PC-3 (cell line): ENCODE measurements at places on chromosomes 3 and 15.

DNA sequence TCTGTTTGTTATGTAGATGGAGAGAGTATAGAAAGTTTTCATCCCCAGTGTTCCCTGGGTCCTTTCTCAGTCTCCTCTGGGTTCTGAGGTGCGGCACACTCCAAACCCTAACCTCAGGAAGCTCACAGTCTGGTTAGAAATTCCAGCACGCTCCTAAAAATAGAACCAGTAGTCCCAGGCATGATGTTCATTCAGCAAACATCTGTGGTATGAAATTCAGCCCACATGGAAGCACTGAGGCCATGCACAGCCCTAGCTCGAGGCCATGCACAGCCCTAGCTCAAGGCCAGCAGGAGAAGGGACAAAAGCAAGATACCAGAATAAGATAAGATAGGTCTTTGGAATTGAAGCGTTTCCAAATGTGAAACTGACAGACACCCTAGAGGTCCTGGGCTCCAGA is 82.3 kb upstream of the OXTR start:
- H3K27ac ChIP-seq = no peak overlapping the region
- H3K27me3 ChIP-seq = no peaks in the 10 kb centered on the region
- DNase-seq = peak; percentile 46
- no peak overlapping the region for H3K4me3 ChIP-seq
- H3K36me3 ChIP-seq = no peaks in the 10 kb centered on the region

DNA sequence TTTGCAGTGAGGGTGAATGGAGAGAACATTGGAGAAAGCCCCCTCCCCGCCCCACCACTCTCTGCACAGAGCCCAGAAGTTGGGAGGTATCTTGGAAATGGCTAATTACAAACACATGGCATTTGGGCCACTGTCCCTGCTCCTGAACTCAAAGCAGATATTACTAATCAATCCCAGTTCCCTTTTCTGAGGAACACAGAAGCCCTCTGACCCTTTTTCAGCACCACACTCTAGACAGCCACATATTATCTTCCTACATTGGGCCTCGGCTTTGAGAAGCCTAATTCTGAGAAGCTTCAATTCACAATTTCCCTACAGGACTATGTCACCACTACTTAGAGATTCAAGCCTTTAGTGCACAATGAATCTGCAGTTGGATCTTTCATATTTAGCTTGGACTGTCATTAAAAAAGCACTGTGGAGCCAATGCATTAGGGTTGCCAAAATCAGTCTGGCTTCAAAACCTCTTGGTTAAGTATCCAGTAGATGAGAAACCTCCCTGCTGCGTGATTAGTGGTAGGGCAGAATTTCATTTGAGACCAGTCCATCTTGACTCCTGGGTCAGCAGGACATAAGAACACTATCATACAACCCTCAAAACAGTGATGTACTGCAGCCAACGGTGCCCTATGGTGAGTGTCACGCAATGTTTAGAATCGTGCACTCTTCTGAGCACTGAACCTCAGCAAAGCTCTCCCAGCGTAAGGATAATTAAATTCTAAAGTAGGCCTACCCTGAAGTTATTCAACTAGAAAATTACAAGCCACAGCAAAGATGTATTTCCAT is 26.1 kb downstream of the MGLL start:
- peaks cover 23% of the 10 kb centered on the region for H3K36me3 ChIP-seq
- H3K4me1 ChIP-seq = peaks cover 52% of the 10 kb centered on the region
- no peaks in the 10 kb centered on the region for H3K27me3 ChIP-seq
- H3K4me3 ChIP-seq = no peak overlapping the region
- no peak for DNase-seq

GRCh38 chr3:136818191-136818768 is 646 bp upstream of the SLC35G2 start:
- DNase-seq = peak; percentile 60
- peak overlapping the region; percentile 36; the same call in 1 of the 2 replicates for H3K27ac ChIP-seq
- peak overlapping the region; percentile 70 for H3K4me3 ChIP-seq
- H3K4me1 ChIP-seq = peaks cover 6% of the 10 kb centered on the region; the same call in 1 of the 2 replicates
- no peaks in the 10 kb centered on the region for H3K27me3 ChIP-seq

DNA sequence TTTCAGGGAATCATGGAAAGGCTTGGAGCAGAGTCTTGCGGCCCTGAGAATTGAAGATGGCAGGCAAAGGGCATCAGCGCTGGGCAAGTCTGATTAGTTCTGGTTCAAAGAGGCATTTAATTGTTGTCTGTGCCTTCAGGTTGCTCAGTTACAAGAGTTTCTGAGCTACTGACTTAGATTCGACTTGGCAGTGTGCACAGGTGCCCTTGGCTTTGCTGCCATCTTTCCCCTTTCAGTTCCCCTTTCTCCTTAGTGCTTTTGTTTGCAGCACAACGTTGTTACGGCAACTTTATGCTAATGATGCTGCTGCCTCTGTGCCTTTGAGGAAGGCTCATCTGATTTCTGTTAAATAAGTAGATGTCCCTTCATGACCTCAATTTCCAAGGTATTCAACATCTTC is 12.5 kb downstream of the P2RY14 start:
- no peaks in the 10 kb centered on the region for H3K36me3 ChIP-seq
- no peak for DNase-seq
- H3K27me3 ChIP-seq = no peaks in the 10 kb centered on the region
- no peak overlapping the region for H3K27ac ChIP-seq
- no peaks in the 10 kb centered on the region for H3K4me1 ChIP-seq

GRCh38 chr3:10667269-10667668 is 148.8 kb upstream of the SLC6A11 start:
- no peak overlapping the region for H3K27ac ChIP-seq
- no peaks in the 10 kb centered on the region for H3K4me1 ChIP-seq
- no peak overlapping the region for H3K4me3 ChIP-seq
- no peaks in the 10 kb centered on the region for H3K36me3 ChIP-seq

DNA sequence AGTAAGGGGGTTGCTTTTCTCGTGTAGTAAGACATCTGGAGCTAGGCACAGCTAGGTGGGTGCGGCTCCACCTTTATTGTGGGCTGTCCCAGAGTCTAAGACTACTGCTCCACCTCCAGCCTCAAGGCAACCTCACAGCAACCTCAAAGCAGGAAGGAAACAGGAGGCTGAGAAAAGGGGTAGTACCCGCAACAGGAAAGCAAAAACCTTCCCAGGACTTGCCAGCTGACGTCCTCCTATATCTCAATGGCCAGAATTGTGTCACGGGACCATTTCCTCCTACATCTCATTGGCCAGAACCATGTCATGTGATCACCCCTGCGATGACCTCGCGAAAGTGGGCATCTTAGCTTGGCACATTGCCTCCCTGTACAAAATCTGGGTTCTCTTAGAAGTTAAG is 4.3 kb upstream of the GPR160 start:
- DNase-seq = no peak
- H3K4me3 ChIP-seq = no peak overlapping the region
- no peaks in the 10 kb centered on the region for H3K4me1 ChIP-seq
- H3K27me3 ChIP-seq = no peaks in the 10 kb centered on the region
- H3K27ac ChIP-seq = no peak overlapping the region

GRCh38 chr15:64478863-64479262 is 18.5 kb downstream of the ZNF609 start:
- H3K4me1 ChIP-seq = no peaks in the 10 kb centered on the region
- no peak overlapping the region for H3K27ac ChIP-seq
- no peak overlapping the region for H3K4me3 ChIP-seq
- no peaks in the 10 kb centered on the region for H3K27me3 ChIP-seq
- no peak for DNase-seq

- no peak overlapping the region for H3K4me3 ChIP-seq
- no peak overlapping the region for H3K27ac ChIP-seq
- no peak for DNase-seq
- no peaks in the 10 kb centered on the region for H3K27me3 ChIP-seq
Observed at GRCh38 chr3:26636096-26636727, 13.6 kb downstream of the LRRC3B start.

DNA sequence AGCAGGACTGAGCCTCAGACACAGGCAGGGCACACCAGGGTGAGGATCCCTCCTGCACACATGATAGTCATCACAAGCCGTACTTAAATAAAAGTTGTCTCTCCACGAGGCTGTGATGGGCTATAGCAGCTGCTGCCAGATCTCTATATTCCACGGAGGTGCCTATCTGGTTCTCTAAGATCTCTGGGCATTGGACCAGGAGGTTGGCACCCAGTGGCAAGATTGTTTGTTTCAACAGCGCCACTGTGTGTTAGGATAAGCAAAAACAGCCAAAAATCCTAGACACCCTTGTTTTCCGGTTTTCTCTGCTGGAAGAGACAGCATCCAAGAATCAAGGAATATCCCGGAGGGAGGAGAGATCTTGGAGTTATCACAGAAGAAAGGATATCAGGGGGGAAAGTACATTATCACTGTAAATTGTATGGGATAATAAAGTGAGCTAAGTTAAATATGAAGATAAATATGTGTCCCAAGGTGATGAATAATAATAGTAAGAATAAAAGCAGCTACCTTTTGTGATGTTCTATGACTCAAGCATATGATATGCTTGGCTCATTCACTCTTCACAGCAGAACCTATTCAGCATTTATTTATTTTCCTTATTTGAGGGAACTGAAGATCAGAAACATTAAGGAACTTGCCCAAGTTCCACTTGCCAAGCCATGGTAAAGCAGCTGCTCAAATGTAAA is 90.6 kb upstream of the AKAP13 start:
- H3K27me3 ChIP-seq = no peaks in the 10 kb centered on the region
- H3K4me3 ChIP-seq = no peak overlapping the region
- peaks cover 5% of the 10 kb centered on the region for H3K4me1 ChIP-seq
- DNase-seq = peak; percentile 80

- no peak for DNase-seq
- peaks cover 61% of the 10 kb centered on the region for H3K36me3 ChIP-seq
- no peak overlapping the region for H3K27ac ChIP-seq
- no peaks in the 10 kb centered on the region for H3K27me3 ChIP-seq
- no peak overlapping the region for H3K4me3 ChIP-seq
Observed at GRCh38 chr15:40034186-40034946, 4.6 kb downstream of the SRP14 start.

GRCh38 chr3:50616003-50616769 is 765 bp upstream of the MAPKAPK3 start:
- peaks cover 50% of the 10 kb centered on the region for H3K4me1 ChIP-seq
- peak overlapping the region; percentile 78 for H3K4me3 ChIP-seq
- 0 out of 2 replicates have a peak overlapping the region, but pooled peaks have one; percentile 4 for H3K27ac ChIP-seq
- DNase-seq = peak; percentile 91

DNA sequence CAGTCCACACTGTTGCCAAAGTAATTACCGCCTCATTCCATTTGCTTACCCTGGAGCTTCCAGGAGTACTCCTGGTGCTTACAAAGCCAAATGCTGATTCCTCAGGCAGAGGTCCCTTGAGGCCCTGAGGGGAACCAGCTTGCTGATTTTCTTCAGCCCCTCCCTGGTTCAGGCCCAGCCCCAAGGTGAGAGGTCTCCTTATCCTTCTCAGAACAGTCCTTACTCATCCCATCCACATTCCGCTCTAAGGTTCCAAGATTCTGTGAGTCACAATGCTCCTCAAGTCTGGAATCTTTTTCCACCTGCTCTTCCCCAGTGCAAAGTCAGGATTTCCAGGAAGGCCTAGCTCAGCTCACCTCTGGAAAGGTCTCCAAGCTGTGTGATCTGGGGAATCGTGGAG is 1.8 kb upstream of the ATP10A start:
- H3K4me1 ChIP-seq = no peaks in the 10 kb centered on the region
- peak; percentile 53 for DNase-seq
- H3K27me3 ChIP-seq = no peaks in the 10 kb centered on the region

DNA sequence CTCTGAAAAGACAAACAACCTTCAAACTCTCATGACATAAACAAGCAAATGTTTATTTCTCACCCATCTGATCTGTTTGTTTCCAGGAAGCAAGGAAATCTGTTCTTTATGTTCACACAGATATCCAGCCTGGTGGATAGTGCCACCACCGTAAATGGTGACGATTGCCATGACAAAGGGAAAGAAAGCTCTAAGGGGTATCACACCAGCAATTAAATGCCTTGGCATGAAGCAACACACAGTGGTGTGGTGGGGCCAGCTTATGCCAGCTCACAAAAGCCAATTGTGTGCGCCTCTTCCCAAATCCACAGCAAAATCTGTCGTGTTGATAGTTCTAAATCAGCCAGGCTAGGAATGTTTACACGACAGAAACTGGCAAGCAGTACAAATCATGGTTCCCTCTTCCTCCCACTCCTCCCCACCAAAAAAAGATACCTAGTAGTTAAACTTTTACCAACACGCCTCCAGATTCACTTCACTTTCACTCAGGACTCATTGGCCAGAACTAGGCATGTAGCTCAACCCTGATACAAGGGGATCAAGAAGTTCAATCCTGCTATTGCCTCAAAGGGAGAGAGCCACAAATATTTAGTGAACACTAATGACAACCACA is 189.2 kb upstream of the SLCO3A1 start:
- H3K4me1 ChIP-seq = no peaks in the 10 kb centered on the region
- H3K4me3 ChIP-seq = no peak overlapping the region
- peaks cover 30% of the 10 kb centered on the region for H3K27me3 ChIP-seq
- no peak for DNase-seq
- H3K36me3 ChIP-seq = no peaks in the 10 kb centered on the region; the same call in 1 of the 2 replicates

GRCh38 chr3:79052054-79052681 is 715.6 kb downstream of the ROBO1 start:
- H3K36me3 ChIP-seq = no peaks in the 10 kb centered on the region
- peak; percentile 35 for DNase-seq
- H3K27me3 ChIP-seq = no peaks in the 10 kb centered on the region
- H3K4me3 ChIP-seq = no peak overlapping the region
- no peak overlapping the region for H3K27ac ChIP-seq

GRCh38 chr3:46957092-46957820 is 19.3 kb downstream of the CCDC12 start:
- no peak for DNase-seq
- no peaks in the 10 kb centered on the region for H3K27me3 ChIP-seq
- H3K27ac ChIP-seq = no peak overlapping the region
- peaks cover 32% of the 10 kb centered on the region for H3K4me1 ChIP-seq
